ENCODE measurements at places on chromosomes 11 and 22. TPM values are rescaled to one million over a fixed set of nuclear protein-coding genes. Genes with fewer than 3 reads are reported as not detected.

OR4A16 gene
- not detected for total RNA-seq

DNA sequence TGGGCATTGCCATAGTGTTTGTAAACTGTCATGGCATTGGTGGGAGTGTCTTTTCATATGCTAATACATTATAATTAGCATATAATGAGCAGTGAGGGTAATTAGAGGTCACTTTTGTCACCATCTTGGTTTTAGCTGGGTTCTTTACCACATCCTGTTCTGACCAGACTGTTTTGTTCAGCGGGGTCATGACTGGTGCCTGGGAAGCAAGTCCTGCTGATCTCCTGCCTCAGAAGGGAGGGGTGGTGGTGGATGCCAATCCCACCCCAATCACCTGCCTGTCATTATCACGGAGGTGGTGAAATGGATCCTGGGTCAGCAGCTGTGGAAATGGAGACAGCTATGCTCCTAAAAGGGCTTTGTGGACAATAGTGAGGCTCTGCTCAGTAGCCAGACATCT, 31.2 kb downstream of the IL18 start:
- DNase-seq: no peak

DNA sequence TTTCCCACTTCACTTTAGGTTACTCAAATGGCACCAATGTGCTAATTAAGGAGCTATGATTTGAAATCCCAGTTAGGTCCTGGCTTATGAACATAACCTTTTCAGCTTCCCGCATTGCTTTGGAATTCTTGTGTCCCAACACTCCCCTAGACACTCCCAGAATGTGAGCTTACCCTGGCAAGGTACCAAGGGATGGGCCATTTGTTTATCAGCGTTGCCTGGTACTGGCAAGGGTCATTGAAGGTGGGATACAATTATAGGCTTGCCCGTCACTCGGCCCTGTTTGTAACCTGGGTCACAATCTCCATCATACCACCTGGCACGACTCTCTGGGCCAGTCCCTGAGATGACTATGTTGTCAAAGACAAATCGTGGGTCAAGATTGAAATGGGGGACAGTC, 5.4 kb downstream of the CSRP3 start:
- no peak for DNase-seq

BLID gene
- total RNA-seq: 0.63 TPM

- DNase-seq: no peak
Measured at GRCh38 chr11:79220171-79220570, 220.7 kb downstream of the TENM4 start.

POU2F3 gene
- total RNA-seq: not detected
